ENCODE measurements at places on chromosomes 2 and 18.

- no peak for DNase-seq
These were observed 12.4 kb upstream of the EPAS1 start for GRCh38 chr2:46284796-46285195.

DNA sequence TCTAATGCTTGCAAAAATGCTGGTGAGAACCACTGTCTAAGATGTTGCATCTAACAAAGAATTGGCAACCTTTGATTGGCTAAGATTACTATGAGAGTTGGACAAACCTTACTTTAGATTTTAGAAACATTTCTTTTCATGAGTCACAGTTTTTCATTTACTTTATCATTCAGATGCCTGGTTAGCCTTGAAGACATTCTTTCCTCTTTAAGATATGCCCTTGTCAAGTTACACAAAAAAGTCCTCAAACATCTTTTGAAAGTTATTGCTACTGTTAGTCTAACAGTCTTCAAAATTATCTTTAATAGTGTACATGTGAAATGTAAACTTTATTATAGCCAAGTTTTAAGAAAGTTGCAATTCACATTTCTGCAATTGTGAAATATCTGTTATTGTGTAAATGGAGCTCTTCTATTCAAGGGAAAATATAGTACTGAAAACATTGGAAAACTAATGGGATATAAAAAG is 276.3 kb downstream of the RND3 start:
- peak; percentile 68 for DNase-seq

DNA sequence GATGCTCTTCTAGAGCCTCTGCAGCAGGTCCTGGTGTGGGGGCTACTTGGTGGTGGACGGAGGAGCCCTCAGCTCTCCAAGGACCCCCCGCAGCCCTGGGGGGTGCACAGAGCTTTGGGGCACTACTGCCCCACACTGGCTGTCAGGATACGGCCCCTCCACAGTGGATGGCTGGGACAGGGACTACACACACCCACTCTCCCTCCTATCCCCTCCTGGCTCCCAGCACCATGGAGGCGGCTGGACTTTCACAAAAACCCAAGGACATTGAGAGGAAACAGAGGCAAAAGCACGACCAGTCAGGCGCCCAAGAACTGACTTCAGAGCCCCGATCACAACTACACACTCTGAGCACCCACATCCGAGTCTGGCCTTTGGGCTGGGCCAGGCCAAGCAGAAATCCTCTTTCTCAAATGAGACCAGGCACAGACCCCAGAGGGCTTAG is 12.6 kb downstream of the GPR35 start:
- no peak for DNase-seq

GRCh38 chr2:53403792-53404413 is 363.7 kb upstream of the CHAC2 start:
- DNase-seq: peak; percentile 80

DNA sequence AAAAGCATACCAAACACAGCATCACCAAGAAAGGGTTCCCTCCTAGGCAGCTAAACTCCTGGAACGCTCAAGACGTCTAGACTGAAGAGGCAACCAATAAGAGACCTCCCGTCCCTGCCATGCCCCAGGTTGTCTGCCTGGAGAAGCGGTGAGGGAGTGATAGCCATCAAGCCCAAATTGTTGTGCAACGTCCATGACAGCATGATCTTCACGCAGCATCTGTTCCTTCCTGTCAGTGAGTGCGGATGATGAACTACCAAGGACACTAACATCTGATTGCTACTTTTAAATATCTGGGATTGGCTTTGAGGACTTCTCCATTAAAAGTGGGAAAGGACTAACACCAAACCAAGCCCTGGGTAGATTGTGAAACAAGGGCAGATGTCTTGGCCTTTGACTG is 149.7 kb downstream of the TXNL1 start:
- no peak for DNase-seq

DNA sequence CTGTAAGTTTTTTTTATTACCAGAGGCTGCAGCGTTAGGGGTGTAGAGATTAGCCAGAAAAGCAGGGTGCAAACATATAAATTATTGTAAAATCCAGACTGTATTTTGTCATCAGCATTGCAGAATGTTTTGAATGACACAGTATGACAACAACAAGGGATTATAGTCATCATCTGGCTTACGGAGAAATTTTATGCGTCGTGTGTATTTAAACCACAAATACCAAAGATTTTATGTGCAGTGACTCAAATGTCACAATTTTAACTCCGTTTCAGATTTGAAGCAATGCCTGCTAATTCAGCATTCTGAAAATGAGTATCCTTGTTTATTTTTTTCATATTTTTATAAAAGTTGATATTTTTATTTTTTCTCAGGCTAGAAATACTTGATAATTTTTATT is 19.4 kb upstream of the TMX3 start:
- DNase-seq: peak; percentile 81

DNA sequence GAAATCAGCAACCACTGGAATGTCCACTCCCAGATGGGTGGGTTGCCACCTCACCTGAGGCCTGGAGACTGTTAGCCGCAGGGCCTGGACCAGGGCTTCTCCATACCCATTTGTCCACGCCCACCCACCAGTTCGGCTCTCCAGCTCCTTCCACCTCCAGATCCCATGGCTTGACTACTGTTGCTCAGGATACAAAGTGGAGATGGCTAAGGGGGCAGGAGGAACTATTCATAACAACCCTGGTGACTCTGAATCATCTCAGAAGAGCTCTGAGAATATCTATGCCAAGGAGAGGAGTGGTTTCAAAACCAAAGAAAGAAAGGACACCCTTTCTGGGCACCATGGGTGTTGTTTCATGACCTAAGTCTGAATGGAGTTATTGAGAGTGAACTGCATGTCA is 145.8 kb downstream of the LAMA3 start:
- DNase-seq: no peak

DNA sequence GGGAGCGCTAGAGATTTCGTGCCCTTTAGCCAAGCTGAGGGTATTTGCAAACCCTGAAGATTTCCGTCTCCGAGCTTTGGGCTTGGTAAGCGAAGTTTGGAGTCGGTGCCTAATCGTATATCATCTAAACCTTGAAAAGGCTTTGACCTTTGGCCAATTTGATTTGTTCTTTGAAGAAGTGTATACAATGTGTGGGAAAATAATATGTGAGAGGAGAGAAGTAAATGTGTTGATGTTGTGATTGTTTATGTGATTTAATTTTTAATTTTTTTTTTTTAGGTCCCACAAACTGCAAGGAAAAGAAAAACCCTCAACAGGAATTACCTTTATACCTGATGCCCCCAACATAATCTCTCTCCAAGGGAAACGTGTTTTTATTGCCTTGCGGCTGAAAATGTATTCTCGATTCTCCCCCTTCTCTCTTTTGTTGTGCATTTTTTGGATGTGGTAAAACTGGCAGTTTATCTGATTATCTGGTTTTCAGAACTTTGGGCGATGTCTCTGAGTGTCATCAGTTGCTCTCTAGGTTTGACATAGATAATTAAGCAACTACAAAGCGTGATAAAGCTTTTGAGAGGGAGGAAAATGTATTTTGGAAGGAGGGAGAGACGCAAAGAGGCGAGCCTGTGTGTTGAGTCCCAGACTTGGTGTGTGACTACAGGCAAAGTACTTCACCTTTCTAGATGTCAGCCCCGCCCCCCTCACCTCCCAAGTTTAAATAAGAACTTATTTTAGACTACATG is 912 bp upstream of the FBXO11 start:
- no peak for DNase-seq

DNA sequence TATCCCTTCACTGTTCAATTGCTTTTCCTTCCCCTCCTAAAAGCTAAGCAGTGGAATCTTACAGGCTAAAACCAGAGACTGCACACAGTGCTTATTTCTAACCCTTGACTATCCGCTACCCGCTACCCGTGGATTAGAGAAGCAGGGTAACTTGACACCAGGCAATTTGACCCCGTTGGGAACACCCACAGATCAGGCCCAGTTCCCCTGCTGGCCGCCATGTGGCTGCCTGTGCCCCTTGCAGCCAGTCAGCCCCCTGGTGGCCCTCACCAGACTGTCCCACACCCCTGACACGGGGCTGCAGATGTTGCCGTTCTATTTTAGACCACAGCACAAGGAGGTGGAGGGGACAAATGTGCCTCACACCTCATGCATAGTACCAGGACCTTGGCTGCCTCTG is 74.8 kb downstream of the TXNL1 start:
- DNase-seq: no peak

- no peak for DNase-seq
These were observed 143.9 kb upstream of the ASB18 start for GRCh38 chr2:236408090-236408489.

- no peak for DNase-seq
These were observed 25.5 kb upstream of the GPR155 start for GRCh38 chr2:174512345-174512744.

DNA sequence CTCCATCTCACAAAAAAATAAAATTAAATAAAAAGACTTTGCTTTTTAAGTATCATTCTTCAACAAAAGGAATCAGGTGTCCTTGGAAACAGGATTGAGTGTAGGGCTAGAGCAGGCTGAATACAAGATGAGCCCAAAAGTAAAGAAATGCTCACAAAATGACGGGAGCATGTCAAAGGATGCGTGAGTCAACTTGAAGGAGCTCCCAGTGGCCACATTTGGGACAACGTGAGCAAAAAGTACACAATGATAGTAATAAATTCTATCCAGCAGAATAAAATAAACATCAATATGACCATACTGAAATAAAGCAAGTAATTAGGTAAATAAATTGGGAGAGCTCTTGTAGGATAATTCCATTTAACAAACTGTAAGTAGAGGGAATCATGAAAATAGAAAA is 220.7 kb downstream of the PHLPP1 start:
- no peak for DNase-seq

DNA sequence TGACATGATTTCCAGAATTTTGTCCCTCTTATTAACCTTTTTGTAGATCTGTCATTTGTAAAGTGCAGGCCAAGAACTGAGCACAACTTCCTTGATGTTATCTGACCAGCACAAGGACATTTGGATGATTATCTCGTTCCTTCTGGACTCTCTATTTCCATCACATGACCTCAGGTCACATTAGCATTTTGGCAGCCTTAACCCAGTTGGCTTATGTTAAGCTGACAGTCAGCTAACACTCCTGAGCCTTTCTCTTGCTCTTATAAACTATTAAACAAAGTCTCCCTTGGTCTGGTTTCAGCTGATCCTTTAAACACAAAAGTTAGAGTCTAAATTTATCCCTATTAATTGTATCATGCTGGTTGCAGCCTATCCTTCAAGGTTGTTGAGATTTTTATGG is 167.2 kb upstream of the RBBP8 start:
- no peak for DNase-seq

Data from HCEC 1CT (cell line).